ENCODE measurements at places on chromosomes 2 and 18. TPM values are rescaled to one million over a fixed set of nuclear protein-coding genes. Genes with fewer than 3 reads are reported as not detected.

ZNF385B gene
- polyA plus RNA-seq: not detected

HAUS1 gene
- polyA plus RNA-seq: 35.8 TPM

NCKAP5 gene
- polyA plus RNA-seq: 16.6 TPM

SFTPB gene
- not detected for polyA plus RNA-seq

GKN1 gene
- polyA plus RNA-seq: not detected

- DNase-seq: no peak
These were observed 27.3 kb downstream of the GKN2 start for GRCh38 chr2:68925295-68925896.

DNA sequence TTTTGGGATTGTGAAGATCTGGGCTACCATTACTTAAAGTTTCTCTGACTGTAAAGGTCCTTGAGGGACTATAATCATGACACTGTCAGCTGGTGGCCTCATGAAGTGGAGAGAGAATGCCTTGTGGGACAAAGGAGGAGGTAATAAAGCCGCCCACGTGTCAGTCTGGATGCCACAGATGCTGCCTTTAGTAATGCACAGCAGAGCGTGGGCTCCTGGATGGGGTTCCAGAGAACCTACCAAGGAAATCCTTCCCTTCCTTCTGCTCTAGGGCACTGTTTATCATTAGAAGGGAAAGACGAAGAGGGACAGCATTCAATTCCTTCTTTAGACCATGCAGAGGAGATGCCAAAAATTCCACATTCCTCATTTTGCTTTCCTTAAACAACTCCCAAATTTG, 63.5 kb downstream of the COL5A2 start:
- DNase-seq: no peak

DNA sequence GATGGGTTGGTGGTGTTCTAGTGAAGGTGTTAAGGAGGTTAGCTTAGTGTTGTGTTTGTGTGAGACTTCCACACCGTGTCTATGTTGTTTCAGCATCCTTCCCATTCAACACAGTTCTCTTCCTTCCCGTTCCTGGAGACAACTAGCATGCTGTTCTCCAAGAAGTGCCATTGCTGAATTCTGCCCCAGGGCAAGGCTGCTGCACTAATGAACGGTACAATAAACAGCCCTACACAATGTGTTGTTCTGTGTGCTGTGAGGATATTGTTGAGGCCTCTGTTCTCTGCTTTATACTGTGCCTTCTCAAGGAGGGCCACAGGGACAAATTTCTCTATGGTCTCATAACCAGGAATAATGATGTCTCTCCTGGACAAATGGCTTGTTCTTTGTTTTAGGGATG, 39.8 kb upstream of the ZEB2 start:
- no peak for DNase-seq

GRCh38 chr2:48346124-48346536, 183.8 kb upstream of the STON1 start:
- peak; percentile 60 for DNase-seq

GRCh38 chr2:128308284-128308731, 10.4 kb downstream of the HS6ST1 start:
- DNase-seq: no peak

GRCh38 chr2:43458014-43458628, 137.7 kb downstream of the THADA start:
- peak; percentile 41 for DNase-seq

DNA sequence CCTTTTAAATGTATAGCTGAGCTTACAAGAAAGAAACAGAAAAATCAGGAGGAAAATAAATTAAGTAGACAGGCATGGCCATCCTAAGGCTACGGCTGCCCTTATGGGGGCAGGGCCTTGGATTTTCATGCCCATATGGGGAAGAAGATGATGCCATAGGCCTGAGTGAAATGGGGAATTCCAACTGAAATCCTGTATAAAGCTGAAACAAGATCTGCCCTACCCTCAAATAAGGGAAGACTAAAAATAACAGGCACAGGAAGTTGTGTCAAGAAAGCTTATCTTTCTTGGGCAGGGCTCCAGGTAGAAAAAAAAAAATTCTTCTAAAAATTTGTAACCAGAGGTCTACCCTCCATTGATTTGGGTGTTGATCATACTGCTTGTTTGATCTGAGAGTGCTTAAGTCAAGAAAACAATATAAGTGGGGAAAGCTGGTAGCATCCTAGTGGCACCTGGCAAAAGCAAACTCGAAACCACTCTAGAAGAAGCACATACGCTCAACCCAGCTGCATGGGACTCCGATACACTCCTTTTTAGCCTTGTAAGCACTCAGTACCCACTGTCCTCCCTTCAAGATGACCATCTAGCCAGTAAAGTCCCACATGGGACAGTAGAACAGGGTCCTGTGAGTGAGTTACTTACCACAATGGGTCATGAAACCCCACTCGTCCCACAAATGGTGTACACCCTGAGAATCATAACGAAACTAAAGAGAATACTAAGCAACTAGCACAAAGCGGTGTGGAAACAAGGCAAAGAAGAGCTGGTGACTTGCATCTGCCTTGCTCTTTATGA, 22.3 kb downstream of the DNAH7 start:
- DNase-seq: peak; percentile 20

DNA sequence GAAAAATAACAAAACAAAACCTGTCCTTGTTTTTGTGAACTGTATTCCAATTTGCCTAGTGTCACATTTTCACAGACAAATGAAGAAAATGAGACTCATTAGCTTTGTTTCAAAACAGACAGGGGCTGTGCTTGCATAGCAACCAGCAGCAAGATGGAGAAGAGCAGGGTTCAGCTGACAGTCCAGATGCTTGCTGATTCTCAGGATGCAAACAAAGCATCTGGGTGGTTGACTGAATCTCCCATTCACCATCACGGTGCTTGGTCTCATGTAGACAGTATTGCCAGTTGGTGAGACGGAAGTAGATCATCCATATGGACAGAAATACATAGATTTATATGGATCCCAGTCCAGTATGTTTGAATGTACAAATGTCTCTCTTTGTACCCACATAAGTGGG, 326.8 kb downstream of the CCDC85A start:
- DNase-seq: no peak

GRCh38 chr18:47997338-47997780, 66.9 kb upstream of the SMAD2 start:
- DNase-seq: no peak

DNA sequence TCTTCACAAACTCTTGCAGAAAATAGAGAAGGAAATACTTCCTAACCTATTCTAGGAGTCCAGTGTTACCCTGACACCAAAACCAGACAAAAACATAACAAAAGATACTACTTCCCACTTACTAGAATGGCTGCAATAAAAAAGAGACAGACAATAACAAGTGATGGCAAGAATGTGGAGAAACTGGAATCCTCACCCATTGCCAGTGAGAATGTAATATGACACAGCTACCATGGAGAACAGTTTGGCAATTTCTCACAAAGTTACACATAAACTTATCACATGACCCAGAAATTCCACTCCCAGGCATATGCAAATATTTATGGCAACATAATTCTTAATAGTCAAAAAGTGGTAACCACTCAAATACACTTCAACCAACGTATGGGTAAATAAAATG, 209.8 kb upstream of the CTAGE1 start:
- DNase-seq: no peak
